Renal pelvis (tissue), 12 donors: ENCODE measurements at places on chromosomes 16 and 17. TPM values are rescaled to one million over a fixed set of nuclear protein-coding genes. Genes with fewer than 3 reads are reported as not detected.

Gene GUCY2D
- 0.22 TPM for polyA plus RNA-seq

Gene KRT28
- polyA plus RNA-seq, result not detected

Gene SLC13A2
- 16.9 TPM for polyA plus RNA-seq

DNA sequence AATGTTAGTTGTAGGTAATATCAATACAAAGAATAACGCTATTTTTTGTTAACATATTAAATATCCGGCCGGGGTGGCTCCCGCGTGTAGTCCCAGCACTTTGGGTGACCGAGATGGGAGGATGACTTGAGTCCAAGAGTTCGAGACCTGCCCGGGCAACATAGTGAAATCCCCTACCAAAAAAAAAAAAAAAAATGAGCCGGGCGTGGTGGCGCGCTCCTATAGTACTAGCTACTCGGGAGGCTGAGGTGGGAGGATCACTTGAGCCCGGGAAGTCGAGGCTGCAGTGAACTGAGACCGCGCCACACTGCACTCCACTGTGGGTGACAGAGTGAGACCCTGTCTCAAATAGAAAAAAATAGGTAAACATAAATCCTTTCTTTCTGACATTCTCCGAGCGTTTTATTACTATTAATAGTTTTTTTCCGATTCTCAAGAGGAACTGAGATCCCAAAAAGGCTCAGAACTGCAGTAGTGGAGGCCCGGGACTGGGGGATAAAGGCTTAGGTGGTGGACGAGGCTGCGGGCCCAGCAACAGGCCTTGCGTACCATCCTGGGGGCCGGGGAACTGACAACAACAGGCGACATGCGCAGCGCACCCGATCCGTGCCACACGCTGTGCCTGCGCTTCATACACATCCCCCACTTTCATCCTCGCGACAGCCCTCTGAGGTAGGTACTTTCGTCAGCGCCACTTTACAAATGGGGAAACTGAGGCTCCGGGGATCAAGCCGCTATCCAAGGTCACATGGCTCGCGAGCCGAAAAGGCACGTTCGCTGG lies 919 bp downstream of the N4BP1 start:
- DNase-seq, result peak; percentile 29

DNA sequence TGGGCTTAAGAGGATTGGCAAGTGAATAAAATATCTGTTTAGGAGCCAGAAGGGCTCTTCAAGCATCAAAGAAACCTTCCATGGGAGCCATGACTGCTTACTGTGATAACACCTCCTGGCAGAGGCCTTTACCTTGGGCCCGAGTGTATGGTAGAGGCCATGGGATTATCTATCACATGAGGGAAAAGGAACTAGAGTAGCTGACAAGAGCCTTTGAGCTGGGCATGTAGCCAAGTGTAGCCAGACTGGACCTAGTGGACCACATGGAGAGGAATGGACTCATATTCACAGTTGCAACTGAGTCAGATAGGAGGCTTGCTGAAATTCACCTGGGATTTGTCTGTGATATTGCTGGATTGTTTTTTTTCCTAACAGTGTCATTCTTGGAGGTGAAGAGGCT lies 276.0 kb upstream of the ZFHX3 start:
- DNase-seq, result no peak

Gene LGALS9B
- polyA plus RNA-seq, result not detected

- DNase-seq, result no peak
These were observed 13.2 kb downstream of the JPT2 start for GRCh38 chr16:1691276-1691675.

GRCh38 chr16:3057181-3058138 lies 8.0 kb upstream of the IL32 start:
- DNase-seq, result no peak

DNA sequence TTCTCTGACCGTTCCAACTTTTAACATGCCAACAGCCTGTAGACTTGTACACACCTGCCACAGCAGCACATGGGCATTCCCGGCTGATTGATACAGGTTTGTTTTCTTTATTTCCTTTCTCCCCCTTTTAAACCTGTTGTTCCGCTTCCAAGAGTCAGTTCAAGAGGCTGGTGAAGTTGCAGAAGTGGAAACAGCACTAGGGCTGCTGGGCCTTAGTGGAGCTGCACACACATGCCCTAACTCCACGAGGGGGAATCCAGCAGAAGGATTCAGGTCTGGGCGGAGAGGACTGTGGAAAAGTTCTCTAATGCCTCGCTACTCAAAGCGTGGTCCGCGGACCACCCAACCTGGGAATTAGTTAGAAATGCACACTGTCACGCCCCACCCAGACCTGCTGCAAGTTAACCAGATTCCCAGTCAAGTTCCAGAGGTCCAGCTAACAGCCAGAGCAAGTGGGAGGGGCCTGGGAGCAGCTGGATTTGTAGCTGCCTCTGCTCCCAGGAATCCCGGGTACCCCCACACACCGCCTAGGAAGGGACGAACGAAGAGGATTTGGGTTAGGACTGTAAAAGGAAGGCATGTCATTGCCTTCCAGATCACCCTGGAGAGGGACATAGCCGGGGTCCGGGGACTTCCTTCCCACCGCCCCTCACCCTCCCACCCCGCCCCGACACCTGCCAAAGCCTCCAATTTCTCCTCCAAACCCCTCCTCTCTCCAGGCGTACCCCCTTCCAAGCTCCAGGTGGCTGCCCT lies 542 bp downstream of the SLC39A11 start:
- DNase-seq, result peak; percentile 28
